ENCODE measurements at places on chromosomes 5 and 9.

- no peak for DNase-seq
Measured at GRCh38 chr9:115289757-115290208, 171.8 kb upstream of the TNC start.

GRCh38 chr5:158759283-158759682 lies 340.4 kb downstream of the EBF1 start:
- DNase-seq: no peak

- no peak for DNase-seq
Measured at GRCh38 chr9:26406676-26407075, 485.9 kb downstream of the CAAP1 start.

- no peak for DNase-seq
Measured at GRCh38 chr9:98917746-98918487, 25.8 kb upstream of the COL15A1 start.

DNA sequence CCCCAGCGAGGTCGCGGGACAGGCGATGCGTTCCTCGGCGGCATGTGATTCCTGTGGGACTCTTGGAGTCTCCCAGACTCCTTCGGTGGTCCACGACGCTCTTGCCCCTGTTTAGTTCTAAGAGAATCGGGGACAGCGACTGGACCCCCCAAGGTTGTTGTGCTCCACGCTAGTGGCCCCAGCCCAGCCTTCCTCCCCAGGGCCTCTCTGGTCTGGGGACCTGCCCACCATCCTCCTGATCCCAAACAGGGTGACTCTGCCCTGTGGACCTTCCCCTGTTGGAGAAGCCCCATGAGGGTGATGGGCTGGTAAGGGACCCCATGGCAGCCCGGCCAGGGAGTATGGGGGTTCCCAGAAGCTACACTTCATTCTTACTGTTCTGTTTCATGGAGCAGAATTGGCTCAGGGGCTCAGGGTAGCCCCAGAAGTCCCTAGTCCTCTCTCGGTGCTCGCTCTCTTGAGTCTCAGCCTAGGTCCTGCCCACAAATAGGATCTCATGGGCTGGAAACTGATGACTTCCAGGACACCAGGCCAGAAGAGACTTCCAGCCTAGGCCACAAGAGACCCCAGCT lies 880 bp downstream of the CARD19 start:
- DNase-seq: no peak

GRCh38 chr5:93099902-93100347 lies 481.1 kb downstream of the NR2F1-AS1 start:
- no peak for DNase-seq

DNA sequence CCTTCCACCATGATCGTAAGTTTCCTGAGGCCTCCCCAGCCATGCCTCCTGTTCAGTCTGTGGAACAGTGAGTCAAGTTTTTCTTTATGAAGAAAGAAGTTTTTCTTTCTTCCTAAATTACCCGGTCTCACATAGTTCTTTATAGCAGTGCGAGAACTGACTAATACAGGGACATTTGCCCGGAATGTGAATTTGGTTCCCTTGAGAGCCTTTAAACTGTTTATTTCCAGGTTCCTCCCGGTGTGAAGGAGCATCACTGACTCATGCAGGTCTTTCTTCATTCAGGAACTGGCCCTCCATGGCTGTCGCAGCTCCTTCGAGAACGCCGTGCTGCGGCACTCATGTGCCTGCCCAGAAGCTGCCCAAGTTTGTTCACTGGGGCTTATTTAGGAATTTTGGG lies 87.7 kb downstream of the PTCH1 start:
- no peak for DNase-seq

- peak; percentile 61 for DNase-seq
Measured at GRCh38 chr5:142053426-142054151, 40.8 kb upstream of the GNPDA1 start.
